ENCODE measurements at places on chromosomes 3 and 15. TPM values are rescaled to one million over a fixed set of nuclear protein-coding genes. Genes with fewer than 3 reads are reported as not detected.

Gene INTS14
- total RNA-seq: 24.4 TPM

DNA sequence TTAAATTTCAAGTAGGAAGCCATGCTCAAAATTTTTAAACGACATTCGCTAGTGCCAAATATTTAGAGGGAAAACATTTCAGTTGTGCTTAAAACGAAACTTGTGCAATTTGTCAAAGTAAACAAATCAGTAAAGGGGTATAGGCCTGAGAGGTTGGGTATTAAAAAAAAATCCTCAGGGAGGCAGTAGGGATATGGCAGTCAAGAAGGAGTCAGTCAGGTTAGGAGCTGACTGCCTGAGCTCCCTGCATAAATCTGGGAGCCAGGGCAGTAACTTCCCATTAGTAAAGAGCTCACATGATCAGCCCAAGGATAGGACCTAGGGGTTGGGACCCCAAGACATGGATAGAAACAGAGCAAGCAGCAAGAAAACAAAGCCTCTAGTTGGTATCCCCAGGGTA lies 120.7 kb upstream of the STAC start:
- DNase-seq: no peak

- no peak for DNase-seq
Observed at GRCh38 chr3:104396974-104397669, 969.6 kb upstream of the ALCAM start.

- no peak for DNase-seq
Observed at GRCh38 chr3:70550723-70551319, 238.4 kb upstream of the MDFIC2 start.
